ENCODE measurements at places on chromosomes 2 and 18.

DNA sequence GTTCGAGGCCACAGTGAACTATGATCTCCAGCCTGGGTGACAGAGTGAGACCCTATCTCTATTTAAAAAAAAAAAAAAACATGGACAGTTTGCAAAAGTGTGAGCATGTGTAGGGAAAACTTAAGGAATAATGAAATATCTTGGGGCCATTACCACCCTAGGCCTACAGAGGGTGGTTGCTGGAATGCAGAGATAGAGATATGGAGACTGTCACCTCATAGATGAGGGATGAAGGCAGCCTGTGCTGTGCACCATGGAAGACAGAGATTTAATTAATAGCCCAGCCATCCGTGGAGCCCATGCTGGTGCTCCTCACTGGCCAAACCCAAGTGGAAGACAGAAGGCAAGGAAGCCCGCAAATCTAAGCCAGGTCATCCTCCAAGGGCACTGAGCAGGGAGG, 16.6 kb upstream of the CEP68 start:
- DNase-seq, result no peak

DNA sequence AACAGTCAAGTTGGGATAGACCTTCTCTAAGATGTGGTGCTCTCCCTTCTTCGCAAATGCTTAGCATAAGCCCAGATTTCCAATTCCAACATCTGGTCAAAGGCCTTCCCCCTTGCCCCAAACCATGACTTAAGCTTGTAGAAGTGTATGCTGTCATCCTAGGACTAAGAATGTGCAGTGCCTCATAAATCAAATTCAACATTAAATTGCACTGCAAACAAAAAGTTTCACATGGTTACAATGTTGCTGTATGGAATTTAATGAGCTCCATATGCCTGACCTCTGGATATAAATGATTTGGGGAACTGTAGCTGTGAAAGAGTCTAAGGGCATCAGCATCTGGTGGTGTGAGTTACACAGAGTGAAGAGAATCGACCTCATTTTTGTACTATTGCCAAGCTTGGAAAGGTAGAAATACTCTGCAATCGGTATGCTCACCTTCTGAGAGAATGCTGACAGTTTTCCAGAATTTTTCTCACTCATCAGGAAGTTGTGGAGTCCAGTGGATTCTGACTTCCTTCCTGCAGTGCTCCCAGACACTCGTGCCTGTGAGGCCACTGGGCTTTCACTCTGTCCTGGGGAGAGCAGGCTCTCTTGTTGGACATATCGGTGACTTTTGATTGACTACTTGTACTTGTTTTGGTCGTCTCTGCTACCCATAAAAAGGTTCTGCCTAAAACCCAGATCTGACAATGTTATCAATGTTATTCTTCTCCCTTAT, 40.6 kb downstream of the FASTKD2 start:
- DNase-seq, result no peak

GRCh38 chr2:55108456-55109160, 58.4 kb upstream of the RTN4 start:
- DNase-seq, result no peak

GRCh38 chr2:239882331-239882732, 142.8 kb downstream of the NDUFA10 start:
- DNase-seq, result no peak

DNA sequence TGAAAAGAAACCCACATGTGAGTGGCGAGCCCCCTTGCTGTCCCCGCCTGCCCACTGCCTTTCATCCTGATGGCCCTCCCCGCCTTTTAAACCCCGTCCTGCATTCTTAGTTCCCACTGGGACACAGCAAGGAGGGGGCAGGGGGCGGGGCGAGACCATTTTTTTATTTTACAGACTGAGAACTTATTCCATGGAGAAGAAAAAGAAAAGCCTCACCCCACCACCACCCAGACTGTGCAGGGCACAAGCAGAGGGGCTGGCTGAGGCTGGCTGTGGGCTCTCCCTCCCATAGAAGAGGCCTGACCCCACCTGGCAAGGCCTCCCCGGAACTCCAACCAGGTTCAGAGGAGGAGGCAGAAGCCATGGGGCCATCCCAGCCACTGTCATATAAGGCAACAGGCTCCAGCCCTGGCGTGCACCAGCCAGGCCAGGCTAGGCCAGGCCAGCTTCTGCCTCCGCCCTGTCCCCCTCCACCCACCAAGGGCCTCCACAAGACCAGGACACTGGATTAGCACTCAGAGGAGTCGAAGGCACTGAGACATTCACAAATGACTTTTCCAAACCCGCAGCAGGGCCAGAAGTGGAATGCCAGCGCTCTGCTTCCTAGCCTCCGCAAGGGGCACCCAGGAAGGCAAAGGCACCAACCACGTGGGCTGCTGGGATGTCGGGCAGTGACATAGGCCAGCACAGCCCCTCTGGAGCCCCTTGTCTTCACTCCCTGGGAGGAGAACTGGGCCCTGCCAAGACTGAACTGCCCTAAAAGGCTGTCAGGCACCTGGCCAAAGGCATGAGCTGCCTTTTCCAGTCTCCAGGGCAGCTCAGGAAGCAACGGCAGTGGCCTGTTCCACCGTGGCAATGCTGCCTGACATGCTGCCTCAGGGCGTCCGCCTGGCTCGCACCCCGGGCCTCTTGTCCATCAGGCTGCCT, 37.5 kb upstream of the SEMA4C start:
- DNase-seq, result no peak

DNA sequence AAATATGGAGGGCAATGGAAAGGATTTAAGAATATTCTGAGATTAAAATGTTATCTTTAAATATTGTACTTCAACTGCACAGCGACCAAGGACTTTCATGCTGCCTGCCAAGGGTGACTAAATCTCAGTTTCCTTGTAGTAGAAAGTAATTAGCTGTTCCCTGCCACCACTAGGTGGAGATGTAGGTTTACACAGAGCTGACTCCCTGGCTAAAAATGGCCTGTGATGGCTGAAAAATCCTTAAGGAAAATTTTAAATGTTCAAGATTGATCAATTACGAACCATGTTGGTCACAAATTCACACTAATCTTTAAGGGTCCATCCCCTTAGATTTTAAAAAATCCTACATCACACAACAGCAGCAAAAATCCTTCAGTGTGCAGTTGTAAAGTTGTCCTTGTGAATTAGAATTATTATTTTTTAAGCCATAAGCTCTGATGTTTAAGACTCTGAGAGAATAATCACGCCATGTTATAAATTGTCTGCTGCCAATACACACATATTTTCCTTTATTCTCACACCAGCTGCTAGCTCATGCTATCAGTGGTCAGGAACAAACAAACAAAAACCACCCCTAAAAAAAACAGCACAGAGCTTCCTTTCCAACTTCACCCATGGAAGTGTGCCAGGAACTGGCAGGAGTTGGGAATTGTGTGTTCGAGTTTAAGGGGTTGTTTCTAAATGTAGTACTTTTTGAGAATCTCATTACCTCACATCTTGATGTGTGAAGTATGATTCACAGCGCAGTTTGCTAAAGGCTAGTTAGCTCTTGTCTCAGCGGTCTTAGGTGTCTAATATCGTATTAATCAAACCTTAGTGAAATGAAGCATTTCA, 399.8 kb downstream of the TMEM182 start:
- DNase-seq, result no peak

GRCh38 chr2:127807678-127808353, 3.2 kb downstream of the WDR33 start:
- DNase-seq, result no peak

GRCh38 chr2:119820275-119820674, 60.6 kb downstream of the PTPN4 start:
- DNase-seq, result peak; percentile 55

GRCh38 chr2:240183875-240184590, 43.6 kb upstream of the OTOS start:
- no peak for DNase-seq

GRCh38 chr2:143258126-143258892, 129.1 kb downstream of the ARHGAP15 start:
- no peak for DNase-seq

DNA sequence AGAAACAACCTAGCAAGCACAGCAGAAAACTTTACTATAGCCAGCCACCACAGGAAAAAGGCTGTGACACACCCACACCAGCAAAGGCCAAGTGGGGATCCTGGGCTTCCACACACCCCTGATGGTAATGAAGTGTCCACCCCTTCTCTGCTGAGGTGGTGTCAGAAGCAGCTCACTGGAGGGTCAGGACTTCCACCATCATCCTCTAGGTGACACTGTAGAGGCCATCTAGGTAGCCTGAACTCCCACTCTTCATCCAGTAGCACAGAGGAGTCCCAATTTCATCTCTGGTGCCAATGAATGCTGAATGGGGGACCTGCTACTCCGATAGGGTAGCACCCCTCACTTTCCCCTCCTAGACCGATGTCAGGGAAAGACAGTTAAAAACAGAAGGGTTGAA, 1544.4 kb downstream of the LRP1B start:
- DNase-seq, result no peak

GRCh38 chr18:51651761-51652160, 454.3 kb upstream of the MEX3C start:
- DNase-seq, result no peak

GRCh38 chr2:30237239-30237965, 6.1 kb downstream of the LBH start:
- no peak for DNase-seq

DNA sequence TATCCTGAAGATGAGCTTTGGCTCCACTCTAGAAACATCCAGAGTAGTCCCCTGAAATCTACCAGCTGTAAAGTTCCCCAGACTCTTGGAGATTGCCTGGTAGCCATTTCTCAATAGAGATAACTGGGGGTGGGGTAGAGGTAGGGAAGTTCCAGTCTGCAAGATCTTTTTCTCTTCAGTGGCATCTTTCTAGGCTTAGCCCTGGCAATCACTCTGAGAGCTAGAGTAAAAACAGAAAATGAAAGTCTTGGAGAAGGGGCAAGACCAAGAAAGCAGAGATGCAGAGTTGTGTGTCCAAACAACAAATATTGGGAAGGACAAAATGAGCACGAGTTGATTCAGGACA, 41.8 kb upstream of the LCLAT1 start:
- DNase-seq, result no peak

Data from HS-27A (cell line).